ENCODE measurements at places on chromosomes 5 and 9. TPM values are rescaled to one million over a fixed set of nuclear protein-coding genes. Genes with fewer than 3 reads are reported as not detected.

GRCh38 chr9:37454238-37454637 lies 11.0 kb downstream of the ZBTB5 start:
- no peak for DNase-seq

GRCh38 chr9:113511856-113512761 lies 48.6 kb downstream of the RGS3 start:
- no peak for DNase-seq

Gene OR1L1
- total RNA-seq = not detected

Gene RNF183
- 0.26 TPM for total RNA-seq

- no peak for DNase-seq
These were observed 562.9 kb upstream of the FTMT start for GRCh38 chr5:121288781-121289180.

Gene NKD2
- 1.3 TPM for total RNA-seq

DNA sequence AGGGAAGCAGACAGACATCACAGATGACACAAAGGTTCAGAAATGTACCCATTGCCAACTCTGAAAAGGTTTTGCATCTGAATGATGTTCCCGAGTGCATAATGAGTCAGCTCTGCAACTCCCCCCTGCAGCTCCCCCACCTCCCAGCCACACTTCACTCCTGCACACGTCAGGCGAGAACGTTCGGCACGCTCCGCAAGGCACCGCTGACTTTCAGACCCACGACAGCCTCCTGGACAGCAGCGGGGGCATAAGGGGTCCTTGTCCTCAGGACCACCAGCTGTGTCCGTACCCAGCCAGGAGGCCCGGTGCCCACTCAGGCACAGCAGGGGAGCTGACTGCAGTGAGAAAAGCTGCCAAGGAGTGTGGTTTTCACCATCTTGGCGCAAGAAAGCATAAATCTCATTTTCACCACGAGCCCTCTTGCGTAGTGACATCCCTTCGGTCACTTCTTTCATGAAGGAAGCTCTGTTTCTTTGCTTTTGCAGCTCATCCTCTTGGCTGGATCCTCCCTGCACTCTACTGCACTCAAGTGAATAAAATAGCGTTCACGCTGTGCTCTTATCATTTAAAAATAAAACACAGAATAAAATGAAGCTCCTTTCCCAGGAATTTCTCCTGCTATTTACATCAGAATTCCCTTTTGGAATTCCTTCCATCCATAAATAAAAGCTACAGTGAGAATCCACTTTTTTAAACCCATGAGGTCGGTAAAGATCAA lies 9.9 kb downstream of the GFPT2 start:
- DNase-seq = no peak

DNA sequence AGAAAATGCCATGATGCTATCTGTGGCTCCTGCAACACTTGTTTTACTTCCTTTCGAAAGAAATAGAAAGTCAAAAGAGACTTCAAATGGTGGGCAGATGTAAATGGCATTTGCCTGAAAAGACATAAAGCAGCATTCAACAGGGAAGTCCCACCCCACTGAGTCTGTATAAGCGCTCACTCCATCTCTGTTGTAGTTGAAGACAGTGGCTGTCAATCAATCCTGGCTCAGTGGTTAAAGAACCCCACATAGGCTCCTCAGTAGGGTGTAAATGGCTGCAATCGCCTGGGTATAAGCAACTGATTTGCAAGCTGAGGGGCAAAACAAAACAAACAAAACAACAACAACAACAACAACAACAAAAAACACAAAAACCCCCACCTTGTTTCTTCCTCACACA lies 158.7 kb downstream of the EFNA5 start:
- no peak for DNase-seq

Gene TRIM7
- 1.2 TPM for total RNA-seq

- DNase-seq = no peak
These were observed 323.4 kb downstream of the CSNK1G3 start for GRCh38 chr5:123835421-123835820.

- DNase-seq = no peak
These were observed 286.2 kb downstream of the MRPS30 start for GRCh38 chr5:45094876-45095440.

DNA sequence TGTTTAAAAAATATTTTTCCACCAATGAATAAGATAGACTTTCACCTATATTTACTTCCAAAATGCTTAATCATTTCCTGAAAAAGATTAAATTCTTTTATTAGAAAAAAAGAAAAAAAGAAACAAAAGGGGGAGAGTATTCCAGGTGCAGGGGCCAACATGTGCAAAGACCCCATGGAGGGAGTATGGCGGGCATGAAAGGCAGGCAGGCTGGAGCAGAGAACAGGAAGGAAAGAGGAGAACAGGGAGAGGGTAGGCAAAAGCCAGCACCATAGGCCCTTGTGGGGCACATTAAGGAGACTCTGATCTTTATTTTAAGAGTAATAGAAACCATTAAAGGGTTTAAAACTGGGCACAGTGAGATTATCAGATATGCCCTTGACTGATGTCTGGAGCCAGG lies 16.5 kb upstream of the SAP30L start:
- DNase-seq = no peak

Gene ATG10
- total RNA-seq = 14.5 TPM

DNA sequence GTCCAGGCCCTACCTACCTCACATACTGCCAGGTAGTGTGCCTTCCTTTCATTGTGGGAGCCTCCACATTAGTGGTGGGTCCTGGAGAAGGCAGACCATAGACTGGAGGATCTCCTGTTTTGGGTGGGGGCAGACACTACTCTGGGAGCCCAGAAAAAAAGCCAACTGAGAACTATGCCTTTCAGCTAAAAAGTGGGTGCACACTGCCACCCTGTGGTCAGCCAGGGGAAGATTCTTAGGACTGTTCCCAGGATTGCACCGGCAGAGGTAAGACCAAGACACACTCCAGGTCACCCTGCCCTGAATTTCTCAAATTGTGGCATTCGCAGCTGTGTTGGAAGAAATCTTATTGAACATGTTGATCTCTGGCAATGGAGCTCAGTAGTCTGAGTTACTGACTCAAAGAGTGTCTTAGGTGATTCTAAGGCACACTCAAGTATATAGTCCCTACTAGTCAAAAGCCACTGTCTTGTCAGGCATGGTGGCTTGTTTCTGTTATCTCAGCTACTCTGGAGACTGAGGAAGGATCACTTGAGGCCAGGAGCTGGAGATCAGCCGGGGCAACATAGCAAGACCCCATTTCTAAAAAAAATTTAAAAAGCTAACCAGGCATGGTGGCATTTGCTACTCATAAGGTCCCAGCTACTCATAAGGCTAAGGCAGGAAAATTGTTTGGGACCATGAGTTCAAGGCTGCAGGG lies 3.6 kb downstream of the SIGMAR1 start:
- DNase-seq = no peak

Gene CHSY3
- total RNA-seq = 23.4 TPM

Gene FBP1
- total RNA-seq = 13.6 TPM

DNA sequence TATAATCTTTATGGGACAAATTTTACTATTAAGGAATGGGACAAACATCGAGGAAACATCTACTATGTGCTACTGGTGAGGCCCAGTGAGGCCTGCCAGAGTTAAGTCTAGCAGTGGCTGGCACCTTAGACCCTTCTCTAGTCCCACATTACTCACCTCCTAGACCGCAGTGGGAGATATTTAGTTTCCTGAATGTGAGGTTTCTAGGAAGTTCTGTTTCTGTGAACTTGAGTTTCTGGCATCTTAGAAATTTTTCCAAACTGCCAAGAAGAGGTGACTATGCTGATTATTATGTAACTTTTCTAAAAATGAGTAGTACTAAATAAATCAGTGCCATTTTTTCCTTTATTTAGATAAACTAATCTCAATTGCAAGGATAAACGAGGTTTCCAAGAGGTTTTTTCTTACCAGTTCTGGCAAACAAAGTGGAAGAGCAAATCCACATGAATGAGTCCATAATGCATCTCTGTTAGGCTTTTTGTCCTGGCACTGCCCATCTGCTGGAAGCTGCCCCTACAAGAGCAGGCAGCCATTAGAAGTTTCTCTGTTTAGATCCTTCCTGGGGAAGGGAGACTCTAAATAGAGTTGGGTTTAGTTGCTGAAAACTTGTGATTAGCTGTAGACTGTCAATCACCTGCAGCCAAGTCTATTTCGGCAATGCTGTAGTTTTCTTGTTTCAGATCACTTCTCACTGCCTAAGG lies 348.7 kb downstream of the MAN2A1 start:
- no peak for DNase-seq

DNA sequence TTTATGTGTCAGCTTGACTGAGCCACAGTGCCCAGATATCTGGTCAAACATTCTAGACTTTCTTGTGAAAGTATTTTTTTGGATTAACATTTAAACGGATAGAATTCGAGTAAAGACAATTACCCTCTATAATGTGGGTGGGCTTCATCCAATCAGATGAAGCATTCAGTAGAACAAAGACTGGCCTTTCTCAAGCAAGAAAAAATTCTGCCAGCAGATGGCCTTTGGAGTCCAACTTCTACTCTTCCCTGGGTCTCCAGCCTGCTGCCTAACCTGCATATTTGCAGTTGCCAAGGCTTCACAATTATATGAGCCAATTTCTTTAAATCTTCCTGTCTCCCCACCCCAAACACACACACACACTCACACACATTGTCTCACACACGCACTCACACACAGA lies 86.4 kb downstream of the MED10 start:
- DNase-seq = no peak

- no peak for DNase-seq
These were observed 2.7 kb upstream of the CLPTM1L start for GRCh38 chr5:1347571-1347970.

Gene ZNF883
- 2.9 TPM for total RNA-seq

Gene NUTM2F
- not detected for total RNA-seq

Gene PITX1
- total RNA-seq = 50.1 TPM

DNA sequence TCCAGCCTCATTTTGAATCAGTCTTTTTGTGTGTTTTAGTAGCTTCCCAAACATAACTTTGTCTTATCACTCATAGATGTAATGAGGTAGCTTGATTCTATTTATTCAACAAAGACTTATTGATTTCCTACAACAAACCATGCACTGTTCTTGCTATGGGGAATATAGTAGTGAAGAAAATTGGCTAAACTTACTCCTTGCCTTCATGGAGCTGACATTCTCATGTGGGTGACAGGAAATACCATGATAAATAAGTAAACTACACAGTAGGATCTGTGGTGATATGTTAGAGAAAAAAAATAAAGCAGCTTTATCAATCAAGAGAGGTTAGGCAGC lies 255.7 kb upstream of the TNC start:
- no peak for DNase-seq

DNA sequence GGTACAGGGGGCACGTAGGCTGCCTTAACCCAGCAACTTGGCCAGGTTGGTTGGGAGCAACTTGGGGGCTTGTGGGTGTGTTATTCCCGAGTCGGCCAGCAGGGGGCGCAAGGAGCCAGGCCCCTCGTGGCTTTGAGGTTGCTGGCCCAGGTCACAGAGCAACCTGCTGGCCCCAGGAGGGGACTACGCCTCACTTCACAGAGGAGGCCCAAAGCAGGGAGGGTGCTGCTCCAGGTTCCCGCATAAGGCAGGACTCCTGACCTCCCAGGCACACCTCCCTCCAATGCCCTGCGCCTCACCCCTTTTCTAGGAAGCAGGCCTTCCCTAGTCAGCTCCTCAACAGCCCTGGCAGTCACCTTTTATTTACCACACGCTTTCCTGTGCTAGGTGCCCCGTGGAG lies 18.1 kb downstream of the KYAT1 start:
- DNase-seq = no peak

Gene HSPA9
- 159 TPM for total RNA-seq

DNA sequence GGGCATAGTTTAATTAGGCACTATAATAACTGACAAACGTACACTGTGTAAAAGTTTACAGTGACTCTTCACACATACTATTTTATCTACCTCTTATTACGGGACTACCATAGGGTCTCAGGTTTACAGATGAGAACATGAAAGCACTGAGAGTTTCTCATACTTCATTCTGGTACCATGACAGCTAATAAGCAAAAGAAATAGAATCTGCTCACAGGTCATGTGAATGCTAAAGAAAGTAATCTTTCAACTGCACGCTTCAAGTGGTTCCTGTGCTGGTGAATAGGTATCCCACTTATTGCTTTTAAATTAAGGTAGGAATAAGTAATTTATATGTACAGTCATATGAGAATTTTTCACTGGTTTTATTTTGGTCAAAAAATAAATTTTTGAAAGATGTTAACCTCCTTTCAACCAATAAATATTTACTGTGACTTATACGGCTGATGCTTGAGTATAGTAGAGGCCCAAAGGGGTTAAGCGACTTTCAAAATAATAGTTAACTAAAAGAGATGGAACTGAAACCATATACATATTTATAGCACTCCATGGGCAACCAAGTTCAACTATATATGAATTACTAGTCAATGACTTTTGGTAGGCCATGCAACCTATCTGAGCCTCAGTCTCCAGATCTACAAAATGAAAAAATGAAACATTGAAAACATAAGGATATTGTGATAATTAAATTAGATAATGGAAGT lies 8.1 kb downstream of the CDKN2A start:
- DNase-seq = no peak

Gene TMEM252
- total RNA-seq = not detected

GRCh38 chr9:28082671-28083070 lies 509.4 kb upstream of the C9orf72 start:
- DNase-seq = no peak

DNA sequence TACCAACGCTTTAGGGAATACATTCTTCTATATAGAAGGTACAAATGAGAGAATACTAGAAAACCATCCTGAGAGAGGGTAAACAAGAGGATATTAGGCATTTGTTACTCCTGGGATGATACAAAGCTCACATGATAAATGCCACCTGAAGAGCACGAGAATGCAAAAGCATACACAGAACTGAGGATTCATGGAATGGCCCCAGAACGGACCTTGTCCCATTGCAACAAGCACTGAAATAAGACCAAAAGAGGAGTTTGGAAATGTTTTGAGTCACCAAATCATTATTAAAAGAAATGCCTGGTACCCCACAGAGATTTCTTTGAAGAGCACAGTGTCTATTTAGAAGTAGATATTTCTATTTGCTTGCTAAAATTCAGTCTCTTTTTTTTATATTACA lies 173.5 kb downstream of the TTC39B start:
- DNase-seq = no peak

DNA sequence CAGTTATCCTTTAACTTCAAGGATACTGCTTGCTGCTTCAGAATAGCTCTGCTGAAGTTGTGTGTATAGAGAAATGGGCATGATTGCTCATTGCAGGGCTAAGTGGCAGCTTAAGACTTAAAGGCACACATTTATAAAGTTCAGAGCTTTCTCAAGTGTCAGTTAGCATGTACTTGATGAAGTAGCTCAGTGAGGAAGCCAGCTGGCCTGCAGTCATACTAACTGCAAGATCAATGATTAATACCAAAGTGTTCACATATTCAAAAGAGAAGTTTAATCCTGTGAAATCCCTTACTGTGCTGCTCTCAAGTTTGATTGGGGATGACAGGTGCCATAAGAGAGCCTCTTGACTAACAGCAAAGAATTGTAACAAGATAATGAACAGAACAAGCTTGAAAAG lies 483.4 kb upstream of the NUDT12 start:
- no peak for DNase-seq

- DNase-seq = no peak
These were observed 33.4 kb downstream of the FAM81B start for GRCh38 chr5:95424526-95424925.

Gene NPDC1
- total RNA-seq = 17.9 TPM

- DNase-seq = no peak
These were observed 2.8 kb downstream of the ARL15 start for GRCh38 chr5:54307583-54307982.

Gene HRH2
- total RNA-seq = 1.4 TPM
